ENCODE measurements at places on chromosomes 6 and 20.

GRCh38 chr20:33761698-33762250 lies 30.0 kb downstream of the ZNF341 start:
- no peak for DNase-seq

DNA sequence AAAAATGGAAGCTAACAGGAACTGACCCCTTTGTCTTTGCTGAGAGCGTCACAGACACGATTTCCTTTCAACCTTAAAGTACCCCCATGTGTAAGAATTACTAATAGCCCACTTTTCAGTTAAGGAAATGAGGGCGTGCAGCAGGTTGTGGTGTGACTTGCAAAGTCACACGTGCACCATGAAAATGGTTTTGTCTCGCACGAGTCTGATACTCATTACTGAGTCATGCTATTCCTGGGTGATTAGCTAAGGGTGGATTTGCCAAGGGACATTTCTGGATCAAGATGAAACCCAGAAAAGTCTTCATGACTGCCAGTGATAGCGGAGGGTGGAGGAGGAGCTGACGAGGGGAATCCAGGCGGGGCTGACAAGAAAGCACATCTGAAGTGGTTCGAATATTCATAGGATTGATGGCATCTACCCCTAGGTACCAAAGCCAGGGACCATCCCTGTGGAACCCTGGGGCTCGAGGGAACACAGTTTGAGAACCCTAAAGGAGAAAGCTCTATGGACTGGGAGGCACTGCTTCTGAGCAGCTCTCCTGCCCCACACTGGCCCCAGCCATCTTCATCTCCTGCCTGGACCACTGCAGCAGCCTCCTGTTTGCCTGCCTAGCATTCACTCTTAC lies 12.1 kb upstream of the NFATC2 start:
- DNase-seq = no peak

DNA sequence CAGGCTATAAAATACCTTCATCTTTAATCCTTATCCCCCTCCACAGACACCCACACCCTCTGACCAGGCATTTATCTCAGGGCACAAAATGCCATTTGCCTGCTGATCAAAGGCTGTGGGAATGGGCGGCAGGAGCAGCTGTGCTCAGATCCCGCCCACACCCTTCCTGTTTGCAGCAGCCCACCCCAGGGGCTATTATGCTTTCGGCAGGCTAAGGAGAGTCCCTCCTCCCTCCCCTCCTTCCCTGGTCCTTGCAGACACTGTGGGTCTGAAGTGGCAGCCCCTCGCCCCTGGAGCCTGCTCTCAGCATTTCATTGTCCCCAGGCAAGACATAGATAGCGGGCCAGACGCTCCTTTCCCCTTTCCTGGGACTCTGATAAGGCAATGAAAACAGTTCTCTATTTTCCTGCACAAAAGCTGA lies 220.8 kb upstream of the HEY2 start:
- no peak for DNase-seq

DNA sequence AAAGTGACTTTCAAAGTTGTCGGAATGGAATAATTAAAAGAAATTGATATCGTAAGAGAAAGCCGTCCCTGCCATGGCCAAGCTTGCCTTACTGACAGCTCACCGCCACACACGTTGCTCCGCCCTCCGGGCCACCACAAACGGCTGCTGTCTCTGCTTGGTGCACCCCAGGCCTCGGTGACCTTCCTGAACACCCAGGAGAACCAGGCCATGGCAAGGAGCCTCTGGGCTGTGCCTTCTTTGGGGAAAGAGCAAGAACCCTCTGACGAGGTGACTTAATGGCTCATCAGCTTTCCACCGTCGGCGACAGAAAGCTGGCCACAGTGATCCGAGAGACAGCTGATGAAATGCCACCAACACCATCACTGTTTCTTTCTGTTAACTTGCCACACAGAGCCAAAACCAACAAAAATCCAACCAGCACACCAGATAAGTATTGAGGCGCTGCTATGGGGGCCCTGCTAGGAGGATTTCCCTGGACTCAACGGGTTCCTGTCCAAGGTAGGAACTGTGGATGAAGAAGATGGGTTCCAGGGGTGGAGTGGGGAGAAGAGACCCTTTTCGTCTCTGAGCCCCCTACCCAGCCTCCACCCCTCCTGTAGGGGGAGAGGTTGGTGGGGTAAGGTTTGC lies 61.4 kb downstream of the NPEPL1 start:
- DNase-seq = no peak

GRCh38 chr6:136235233-136235564 lies 14.9 kb downstream of the MTFR2 start:
- no peak for DNase-seq

DNA sequence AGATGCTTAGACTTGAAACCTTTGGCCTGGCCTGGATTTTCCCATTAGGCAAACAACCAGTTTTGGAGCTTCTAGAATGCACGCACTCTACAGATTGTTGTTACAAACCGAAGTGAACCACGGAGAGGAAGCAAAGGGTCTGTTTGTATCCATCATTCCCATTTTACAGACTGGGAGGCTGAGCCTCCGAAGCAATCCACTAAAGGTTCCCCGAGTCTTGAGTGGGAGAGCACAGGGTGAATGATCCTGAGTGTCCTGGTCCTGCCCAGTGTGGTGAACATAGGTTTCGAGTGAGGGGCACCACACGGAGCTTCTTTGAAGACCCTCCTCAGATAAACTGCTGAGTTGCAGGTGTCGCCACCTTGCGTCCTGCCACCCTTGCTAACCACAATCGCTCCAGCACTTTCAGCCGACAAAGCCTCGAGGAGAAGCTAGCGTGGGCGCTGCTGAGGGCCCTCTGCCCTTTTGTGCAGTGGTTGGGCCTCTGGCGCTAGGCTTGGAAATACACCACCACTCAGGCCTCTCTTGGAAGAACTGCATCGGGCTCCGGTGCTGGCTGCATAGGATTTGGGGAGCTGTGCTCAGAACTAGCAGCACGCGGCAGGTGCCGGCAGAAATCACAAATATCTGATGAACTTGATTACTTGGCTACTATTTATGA lies 1.4 kb upstream of the PRDM13 start:
- DNase-seq = no peak

- DNase-seq = peak; percentile 50
Measured at GRCh38 chr6:144351379-144352127, 66.4 kb downstream of the UTRN start.

GRCh38 chr6:87946669-87947068 lies 101.0 kb upstream of the SPACA1 start:
- DNase-seq = no peak

Measured in CD4-positive, alpha-beta T cell treated with Interleukin-17A for 1 hour (primary cell).